ENCODE measurements at places on chromosomes 12 and 14.

DNA sequence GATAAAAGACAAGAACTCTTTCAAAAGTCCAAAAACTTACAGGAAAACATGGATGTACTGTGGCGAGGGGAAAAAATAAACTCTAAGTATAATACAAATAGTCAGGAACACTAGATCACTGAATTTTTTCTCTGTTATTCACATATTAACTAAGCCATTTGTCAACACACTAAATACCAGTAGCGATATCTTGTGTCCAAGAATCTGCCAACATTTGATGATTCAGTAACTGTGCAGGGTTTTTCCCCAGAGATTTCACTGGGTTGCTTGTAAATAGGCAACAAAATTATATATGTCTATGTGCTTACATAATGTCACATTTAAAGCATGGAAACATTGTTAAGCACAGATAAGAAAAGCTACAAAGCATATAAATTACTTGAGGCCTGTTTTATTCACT, 205.9 kb downstream of the KIF21A start:
- peak; percentile 42 for DNase-seq

DNA sequence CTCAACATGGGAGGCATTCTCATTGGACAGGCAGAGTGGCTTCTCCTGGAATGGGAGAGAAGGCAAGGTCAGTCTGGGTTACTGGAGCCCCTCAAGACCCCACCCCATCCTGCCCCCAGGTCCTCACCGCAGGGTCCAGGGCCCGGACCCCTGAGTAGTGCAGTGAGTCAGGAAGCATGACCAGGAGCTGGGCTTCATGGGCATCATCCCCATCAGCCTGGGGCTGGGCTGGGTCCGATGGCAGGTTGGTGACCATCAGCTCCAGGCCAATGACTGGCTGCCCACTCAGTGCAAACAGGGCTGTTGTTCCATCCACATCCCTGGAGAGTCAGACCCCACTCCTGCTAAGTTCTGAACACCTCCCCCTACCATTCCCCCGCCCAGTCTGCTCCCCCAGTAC, 13.1 kb downstream of the ITGA7 start:
- DNase-seq, result no peak

GRCh38 chr14:23053426-23053825, 3.9 kb downstream of the CDH24 start:
- no peak for DNase-seq

DNA sequence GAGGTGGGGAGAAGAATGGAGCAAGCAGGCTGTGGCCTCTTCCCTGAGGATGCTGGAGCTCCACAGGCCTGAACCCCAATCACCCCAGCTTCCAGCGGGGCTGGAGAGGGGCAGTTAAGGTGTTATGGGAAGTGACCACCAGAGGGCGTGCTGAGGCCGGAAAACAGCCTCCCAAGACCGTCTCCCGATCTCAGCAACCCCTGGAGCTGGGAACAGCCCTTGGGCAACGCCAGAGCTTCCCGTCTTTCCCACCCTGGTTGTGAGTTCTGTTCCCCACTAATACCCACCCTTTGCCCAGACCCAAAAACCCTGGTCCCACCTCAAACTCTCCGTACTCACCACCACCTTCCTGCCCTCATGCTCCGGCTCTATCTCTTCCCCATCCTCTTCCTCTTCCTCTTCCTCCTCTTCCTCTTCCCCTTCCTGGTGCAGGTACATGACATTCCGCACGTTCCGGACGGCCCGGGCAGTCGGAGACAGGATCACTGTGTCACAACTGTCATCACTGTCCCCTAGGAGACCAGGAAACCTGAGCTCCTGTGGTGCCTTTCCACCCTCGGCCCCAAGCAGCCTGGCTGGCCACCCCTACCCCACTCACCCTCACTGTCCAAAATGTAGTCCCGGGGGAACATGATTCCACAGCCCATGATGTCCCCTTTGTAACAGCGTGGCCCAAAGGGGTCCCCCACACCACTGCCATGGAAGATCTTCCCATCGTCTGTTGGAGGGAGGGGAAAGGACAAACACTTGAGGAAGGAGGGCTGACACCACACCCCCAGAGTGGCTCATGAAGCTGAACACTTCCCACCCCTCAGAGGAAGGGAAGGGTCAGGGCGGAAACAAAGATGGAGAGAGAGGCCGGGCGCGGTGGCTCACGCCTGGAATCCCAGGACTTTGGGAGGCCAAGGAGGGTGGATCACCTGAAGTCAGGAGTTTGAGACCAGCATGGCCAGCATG, 12.9 kb downstream of the SPRYD3 start:
- DNase-seq, result peak; percentile 57

- no peak for DNase-seq
Observed at GRCh38 chr14:104795781-104796686, 486 bp upstream of the AKT1 start.

DNA sequence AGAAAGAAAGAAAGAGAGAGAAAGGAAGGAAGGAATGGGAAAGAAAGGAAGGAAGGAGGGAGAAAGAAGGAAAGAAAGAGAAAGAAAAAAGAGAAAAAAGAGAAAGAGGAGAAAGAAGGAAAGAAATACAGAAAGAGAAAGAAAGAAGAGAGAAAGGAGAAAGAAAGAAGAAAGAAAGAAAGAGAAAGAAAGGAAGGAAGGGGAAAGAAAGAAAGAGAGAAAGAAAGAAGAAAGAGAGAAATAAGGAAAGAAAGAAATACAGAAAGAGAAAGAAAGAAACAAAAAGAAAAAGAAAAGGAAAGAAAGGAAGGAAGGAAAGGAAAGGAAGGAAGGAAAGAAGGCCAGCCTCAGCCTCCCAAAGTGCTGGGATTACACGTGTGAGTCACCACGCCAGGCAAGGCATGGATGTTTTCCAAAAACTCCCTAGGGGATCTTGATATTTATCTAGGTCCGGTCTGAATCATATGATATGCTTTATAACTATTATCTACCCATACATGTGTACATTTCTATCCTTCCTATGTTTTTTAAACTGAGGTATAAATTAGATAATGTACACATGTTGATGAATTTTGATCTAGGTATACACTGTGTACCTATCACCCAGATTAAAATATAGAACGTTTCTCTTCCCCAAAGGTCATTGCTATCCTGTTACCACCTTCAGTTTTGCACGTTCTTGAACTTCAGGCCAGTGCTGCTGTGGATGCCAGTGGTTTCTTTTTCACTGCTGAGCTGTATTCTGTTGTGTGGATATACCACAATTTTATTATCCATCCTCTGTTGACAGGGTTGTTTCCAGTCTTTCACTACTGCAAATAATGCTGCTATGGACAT, 177.9 kb downstream of the RBM19 start:
- DNase-seq, result peak; percentile 6

GRCh38 chr14:67934087-67934486, 114.5 kb downstream of the RAD51B start:
- DNase-seq, result peak; percentile 65

- DNase-seq, result no peak
Observed at GRCh38 chr14:87829543-87829942, 163.4 kb downstream of the GALC start.

DNA sequence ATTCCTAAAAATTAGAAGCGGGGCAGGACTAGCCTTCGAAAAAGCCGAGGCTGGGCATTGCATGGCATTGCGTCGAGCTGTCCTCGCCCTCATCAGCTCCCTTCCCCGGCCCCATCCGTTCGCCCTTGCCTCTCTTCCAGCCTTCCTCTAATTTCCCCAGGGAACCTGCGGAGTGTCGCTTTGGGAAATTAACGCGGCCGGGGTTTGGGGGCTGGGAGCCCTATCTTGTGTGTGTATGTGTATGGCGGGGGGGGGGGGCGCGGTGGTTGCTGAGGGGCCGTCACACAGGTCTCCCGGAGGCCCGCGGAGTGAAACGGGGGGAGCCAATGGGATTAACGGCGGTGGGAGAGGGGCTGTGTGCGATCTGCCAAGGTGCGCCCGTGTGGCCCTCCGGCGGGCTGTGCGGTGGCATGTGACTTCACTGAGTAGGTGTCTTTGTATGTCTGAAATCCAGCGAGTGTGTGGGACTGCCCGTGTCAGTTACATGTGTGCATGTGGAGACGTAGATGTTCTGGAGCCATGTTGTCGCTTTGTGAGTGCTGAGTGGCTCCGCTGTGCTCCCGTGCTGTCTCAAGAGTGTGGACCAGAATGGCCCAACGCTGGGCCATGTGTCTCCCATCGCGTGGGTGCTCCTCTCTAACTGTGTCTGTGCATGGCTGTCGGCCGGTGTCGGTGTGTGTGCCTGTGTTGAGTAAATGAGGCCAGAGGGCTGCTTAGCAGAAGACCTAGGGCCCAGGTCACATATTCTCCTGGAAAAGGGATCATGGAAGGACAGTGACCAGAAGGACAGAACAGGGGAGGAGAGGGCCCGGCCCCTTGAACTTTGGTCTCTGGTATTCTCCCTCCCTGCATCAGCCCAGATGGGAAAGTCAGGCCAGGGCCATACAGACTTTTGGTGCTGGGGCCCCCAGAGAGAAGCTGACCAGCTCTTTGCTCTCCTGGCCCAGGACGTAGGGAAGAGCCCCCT, 1.5 kb downstream of the PTMS start:
- no peak for DNase-seq

DNA sequence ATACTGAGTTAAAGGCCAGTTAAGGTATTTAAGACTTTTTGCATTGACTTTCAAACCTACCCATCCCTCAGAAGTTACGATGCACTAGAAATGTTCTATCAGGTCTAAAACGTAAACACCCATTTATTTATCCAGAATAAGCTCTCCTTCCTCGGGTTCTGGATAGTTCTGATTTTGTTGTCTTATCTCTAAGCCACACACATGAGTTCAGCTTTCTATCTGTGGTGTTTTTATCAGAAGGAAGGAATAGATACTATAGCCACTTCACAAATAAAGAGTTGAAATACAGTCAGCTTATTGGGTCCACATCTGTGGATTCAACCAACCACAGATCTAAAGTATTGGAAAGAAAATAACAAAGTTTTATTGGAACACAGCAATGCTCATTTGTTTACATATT, 5.4 kb downstream of the SFSWAP start:
- no peak for DNase-seq

- no peak for DNase-seq
Observed at GRCh38 chr14:52235866-52236510, 31.5 kb upstream of the PTGDR start.

GRCh38 chr14:33564774-33565630, 385.9 kb downstream of the EGLN3 start:
- DNase-seq, result peak; percentile 72

DNA sequence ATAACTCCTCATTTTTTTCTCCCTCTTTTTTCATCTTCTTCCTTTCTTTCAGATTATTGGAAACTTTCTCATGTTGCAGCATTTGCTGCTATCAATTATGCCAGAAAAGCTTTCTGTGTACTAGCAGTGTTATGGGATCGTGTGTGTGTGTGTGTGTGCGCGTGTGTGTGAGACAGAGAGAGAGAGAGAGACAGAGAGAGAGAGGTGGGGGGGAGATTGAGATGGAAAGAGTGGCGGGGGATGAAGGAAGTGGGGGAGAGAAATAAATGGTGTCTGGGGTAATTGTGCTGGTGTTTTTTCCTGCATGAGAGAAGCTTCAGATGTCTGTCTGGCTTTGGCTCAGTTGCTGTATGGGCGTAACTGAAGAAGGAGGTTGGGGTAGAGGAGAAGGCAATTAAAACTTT, 268.9 kb downstream of the RAD51B start:
- DNase-seq, result peak; percentile 16

GRCh38 chr14:67240168-67240932, 885 bp upstream of the PALS1 start:
- peak; percentile 10 for DNase-seq

GRCh38 chr14:23707415-23707814, 71.3 kb downstream of the DHRS2 start:
- no peak for DNase-seq

DNA sequence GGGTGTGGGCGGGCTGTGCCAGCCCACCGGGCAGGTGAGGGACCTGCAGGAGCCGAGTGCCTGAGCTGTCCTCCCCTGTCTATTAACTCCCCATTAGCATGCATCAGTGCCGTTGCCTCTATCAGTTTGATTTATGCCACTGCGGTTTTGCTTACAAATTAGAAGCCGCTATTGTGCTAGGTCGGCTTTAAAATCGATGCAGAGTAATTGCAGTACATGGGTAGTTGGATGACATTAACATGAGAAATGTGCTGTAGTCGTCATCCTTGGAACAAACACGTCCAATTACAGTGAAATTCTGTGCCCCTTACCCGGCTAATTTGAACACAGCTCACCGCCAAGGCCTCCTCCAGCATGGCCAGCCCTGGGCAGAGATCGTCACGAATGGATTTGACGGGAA, 145.8 kb downstream of the TSPAN9 start:
- DNase-seq, result no peak

DNA sequence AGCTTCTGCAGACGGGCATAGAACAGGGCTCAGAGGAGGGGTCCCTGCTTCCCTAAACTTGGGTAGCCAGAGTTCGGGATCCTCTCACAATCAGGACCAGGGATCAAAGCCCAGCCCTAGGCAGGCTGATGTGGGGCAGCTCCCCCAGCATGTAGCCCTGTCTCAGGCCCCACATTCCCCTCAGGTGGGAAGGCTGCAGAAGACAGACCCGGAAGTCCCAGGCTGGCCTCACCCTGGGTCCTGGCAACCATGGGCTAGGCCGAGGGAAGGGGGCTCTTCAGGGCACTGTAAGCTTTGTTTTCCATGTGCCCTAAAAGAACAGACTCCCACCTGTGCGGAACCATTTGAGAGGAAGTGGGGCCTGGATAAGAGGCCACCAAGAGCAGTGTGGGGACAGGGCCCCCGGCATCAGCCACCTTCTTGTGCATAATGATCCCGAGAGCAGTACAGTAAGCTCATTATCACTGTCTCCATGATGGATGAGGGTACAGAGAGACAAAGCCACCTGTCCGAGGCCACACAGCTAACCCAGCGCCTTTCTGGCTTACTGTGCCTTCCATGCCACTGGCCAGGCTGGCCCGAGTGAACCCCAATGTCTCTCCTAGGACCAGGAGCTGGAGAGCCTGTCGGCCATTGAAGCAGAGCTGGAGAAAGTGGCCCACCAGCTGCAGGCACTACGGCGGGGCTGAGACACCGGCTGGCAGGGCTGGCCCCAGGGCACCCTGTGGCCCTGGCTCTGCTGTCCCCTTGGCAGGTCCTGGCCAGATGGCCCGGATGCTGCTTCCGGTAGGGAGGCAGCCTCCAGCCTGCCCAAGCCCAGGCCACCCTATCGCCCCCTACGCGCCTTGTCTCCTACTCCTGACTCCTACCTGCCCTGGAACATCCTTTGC, 11.5 kb downstream of the CHGA start:
- DNase-seq, result no peak
